Hepatocyte (in vitro differentiated cells): ENCODE measurements at places on chromosomes 12 and 14.
A peak's percentile ranks its signal among the peaks of the same experiment; 100 is the strongest.

GRCh38 chr14:37588667-37588955 lies 6.4 kb downstream of the FOXA1 start:
- peak; percentile 38 for DNase-seq

GRCh38 chr14:68661226-68662225 lies 131.3 kb downstream of the ZFP36L1 start:
- DNase-seq = no peak

GRCh38 chr12:31412292-31412801 lies 86.4 kb upstream of the SINHCAF start:
- DNase-seq = no peak

DNA sequence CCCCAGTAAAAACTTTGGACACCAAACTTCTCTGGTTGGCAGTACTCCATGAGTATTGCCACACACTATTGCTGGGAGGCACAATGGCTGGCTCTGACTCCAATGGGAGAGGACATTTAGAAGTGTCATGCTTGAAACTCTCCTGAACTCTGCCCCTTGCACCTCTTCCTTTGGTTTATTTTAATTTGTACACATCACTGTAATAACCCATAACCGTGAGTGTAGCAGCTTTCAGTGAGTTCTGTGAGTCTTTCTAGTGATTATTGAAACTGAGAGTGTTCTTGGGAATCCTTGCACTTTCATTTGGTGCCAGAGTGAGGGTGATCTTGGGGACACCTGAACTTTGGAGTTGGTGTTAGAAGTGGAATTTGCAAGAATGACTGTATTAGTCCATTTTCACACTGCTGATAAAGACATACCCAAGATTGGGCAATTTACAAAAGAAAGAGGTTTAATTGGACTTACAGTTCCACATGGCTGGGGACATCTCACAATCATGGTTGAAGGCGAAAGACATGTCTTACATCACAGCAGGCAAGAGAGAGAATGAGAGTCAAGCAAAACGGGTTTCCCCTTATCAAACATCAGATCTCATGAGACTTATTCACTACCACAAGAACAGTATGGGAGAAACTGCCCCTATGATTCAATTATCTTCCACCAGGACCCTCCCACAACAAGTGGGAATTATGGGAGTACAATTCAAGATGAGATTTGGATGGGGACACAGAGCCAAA lies 41.3 kb upstream of the CEP83 start:
- no peak for DNase-seq

DNA sequence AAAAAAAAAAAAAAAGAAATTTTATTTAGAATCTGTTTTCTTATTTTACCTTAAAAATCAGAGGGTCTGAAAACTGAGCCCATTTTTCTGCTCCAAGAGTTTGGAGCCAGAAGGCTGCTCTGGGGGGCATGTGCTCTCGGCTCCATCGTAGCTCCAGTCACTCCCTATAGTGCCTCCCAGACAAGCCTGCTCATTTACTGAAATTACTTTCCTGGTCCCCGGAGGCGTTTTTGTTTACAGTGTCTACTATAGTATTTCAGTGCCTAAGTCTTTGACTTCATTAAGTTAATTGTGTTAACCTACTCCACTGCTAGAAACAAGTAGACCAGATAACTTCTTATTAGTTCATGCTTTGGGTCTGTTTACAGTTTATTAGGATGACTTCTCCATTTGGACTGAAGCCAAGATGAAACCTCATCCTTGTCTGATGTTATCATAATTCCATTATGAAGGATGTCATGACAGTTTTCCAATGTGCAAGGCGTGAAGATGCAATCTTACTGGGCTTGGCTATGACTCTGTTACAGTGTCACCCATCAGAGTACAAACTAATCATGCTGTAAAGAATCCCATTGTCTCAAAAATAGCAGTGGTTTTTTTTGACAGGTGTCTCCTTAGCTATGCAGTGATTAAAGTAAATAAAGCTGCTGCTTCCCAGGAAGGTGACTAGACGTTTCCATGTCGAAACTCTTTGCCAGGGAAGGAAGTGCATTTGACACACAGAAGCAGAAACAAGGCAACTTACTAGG lies 182.3 kb downstream of the TMEM132C start:
- DNase-seq = no peak

GRCh38 chr12:42481368-42481767 lies 108.2 kb downstream of the PRICKLE1 start:
- no peak for DNase-seq

- DNase-seq = no peak
These were observed 198.8 kb upstream of the TMEM132C start for GRCh38 chr12:128068211-128068610.

- no peak for DNase-seq
These were observed 1935.1 kb upstream of the FLRT2 start for GRCh38 chr14:83594874-83595273.

DNA sequence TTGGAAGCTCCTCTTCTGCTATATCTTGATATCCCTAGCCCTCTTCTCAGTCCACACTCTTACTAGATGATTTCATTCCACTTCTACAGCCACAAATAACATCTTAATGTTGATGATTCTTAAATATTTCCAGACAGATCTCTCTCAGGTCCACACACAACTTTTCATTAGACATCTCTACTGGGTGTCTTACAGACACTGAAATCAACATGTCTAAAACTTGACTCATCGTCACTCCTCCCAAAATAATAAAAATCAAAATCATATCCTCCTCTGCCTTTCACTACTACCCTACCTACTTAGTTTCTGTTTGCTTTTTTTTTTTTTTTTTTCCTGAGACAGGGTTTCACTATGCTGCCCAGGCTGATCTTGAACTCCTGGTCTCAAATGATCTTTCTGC lies 11.9 kb downstream of the PRDM4 start:
- DNase-seq = no peak

DNA sequence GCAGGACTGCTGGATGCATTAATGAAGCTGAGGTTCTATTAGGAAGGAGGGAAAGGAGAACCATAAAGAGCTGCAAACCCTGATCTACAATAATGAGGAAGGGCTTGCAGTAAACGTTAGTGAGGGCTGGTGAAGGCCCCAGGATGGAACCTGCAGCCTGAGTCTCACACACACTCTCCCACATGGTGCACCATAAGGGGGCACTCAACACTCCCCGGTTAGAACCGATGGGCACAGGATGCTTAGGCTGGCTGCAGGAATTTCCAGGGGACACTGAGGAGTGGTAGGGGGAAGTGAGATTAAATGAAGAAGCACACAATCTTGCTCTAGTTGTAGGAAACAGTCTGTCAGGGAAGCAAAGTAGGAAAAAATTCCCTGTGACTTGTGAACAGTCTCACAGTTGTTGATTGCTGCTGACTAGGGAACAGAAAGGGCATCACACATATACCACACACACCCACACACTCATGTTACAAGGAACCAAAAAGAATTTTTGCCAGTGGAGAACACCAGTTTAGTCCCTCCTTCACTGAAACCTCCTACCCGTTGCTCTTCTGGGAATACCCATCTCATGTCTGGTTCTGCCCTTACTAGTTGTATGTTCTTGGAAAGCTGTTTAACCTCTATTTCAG lies 56.2 kb upstream of the FERMT2 start:
- DNase-seq = no peak

- no peak for DNase-seq
These were observed 279.7 kb downstream of the ZFP36L1 start for GRCh38 chr14:68513137-68513536.

DNA sequence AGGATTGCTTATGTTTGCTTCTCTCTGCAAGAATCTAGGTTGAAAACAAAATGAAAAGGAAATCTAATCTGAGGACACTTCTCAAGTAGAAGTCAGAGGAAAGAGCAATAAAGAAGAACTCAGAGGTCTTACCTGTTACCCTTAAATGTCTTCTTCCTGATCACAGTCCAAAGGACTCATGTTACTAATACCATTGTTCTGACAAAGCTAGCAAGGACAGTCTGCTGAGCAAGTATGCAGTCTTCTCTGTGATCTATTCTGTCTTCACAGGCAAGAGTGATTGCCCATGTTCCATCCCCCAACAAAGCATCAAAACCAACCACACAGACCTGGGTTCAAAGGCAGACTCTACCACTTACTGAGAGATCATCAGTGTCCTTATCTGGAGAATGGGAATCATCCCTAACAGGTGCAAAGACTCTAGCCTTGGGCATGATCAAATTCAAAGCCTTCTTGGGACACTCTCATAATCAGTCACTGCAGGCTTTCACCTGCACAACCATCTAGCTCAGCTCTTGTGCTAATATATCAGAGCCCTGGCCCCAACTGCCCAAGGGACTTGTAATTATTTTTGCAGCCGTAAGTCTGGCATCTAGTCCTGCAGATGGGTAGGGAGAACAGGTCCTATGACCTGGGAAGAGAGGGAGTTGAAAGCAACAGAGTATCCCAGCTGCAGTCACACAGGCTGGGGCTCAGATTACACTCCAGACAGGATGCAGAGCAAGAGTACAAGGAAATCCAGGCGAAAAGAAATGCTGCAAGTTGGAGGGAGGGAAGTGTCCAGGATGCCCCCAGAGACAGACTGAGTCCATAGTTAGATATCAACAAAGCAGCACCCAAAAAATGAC lies 97.9 kb upstream of the NUDT4 start:
- DNase-seq = no peak

- no peak for DNase-seq
These were observed 47.4 kb downstream of the STX2 start for GRCh38 chr12:130791629-130792028.

- DNase-seq = no peak
These were observed 228.5 kb downstream of the VRK1 start for GRCh38 chr14:97025722-97026121.

GRCh38 chr14:35741345-35742031 lies 67.6 kb downstream of the RALGAPA1 start:
- DNase-seq = no peak

- DNase-seq = no peak
These were observed 37.4 kb downstream of the GAS2L3 start for GRCh38 chr12:100610666-100611430.

GRCh38 chr12:47822401-47822800 lies 2.7 kb upstream of the HDAC7 start:
- DNase-seq = no peak

DNA sequence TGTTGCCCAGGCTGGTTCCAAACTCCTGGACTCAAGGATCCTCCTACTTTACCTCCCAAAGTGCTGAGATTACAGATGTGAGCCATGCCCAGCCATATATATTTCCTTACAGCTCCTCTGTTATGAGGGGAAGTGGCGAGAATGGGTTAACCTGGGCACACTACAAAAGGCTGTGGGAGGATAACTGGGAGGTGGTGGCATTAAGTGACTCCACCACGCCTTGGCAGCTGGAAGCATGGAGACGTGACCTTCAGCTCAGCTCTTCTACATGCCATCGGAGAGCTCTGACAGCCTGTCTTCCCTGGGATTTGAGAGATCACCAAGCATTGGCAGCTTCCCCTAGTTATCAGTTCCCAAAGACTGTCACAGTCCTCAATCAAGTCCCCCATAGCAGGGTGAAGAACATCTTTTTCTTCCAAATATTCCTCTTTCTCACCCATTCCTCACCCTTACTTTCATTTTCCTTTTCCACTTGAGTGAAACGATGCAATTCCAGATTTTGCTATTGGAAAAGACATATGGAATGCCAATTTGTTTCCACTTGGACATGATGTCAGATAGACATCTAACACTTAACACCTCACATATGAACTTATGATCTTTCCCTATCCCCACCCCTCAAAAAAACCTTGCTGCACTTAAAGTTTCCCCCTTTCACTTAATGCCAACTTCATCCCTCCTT lies 48.5 kb downstream of the PHLDA1 start:
- no peak for DNase-seq

DNA sequence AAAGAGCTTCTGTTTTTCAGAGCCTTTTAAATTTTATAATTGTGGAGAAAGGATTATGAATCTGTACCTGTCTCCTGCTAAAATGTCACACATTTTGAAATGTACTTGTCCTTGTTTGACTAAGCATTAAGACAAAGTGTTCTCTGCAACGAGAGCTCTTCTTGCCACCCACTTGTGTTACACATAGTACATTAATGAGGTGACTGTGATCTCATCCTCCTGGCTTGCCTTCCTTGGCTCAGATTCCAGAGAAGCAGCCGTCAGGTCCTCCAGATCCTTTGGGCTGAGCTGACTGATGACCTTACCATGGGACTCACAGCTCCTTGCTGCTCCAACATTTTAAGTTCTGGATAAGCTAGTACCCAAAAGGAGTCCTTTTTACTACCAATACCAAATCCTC lies 81.4 kb downstream of the BBS10 start:
- peak; percentile 46 for DNase-seq
